ENCODE measurements at places on chromosomes 5 and 9.

- peak; percentile 16 for DNase-seq
Measured at GRCh38 chr9:95124582-95125367, 192.7 kb downstream of the FANCC start.

DNA sequence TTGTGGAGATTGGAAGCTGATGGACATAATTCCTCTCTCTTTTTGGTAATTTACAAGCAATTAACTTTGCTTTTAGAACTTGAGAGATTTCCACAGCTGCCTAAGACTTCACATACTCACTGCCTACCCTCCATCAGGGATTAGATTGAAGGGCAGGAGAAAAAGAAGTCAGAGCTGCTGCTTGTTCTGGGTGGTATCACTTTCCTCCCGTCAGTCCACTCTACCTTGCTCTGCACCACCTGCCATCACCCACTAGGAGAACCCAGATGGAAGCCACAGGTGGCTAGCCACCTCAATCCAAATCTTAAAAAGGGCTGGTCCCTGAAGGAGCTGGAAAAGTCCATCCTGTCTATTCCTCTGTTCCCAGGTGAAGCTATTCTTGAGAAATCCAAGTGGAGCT, 10.5 kb downstream of the IRF1 start:
- DNase-seq, result no peak

GRCh38 chr9:22005702-22006606, 3.2 kb downstream of the CDKN2B start:
- peak; percentile 25 for DNase-seq

- DNase-seq, result peak; percentile 74
Measured at GRCh38 chr9:15837079-15837679, 284.3 kb downstream of the CCDC171 start.

DNA sequence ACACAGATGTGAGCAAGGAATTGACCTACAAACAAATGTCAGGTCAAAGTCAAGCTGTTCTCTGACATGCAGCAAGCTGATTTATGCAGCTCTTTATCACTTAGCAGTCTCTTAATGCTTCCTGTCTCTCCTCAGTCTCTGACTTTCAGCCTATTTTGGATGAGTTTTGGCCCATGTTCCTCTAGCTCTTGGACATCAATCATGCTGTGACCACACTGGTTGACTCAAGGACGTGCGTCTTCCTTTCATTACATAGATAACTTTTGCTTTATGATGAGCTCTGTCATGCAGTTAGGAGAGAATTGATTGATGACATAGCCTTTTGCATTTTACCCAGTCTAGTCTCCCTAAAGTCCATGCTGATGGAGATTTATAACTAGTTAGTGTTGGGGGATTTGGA, 9.4 kb upstream of the REEP5 start:
- no peak for DNase-seq

DNA sequence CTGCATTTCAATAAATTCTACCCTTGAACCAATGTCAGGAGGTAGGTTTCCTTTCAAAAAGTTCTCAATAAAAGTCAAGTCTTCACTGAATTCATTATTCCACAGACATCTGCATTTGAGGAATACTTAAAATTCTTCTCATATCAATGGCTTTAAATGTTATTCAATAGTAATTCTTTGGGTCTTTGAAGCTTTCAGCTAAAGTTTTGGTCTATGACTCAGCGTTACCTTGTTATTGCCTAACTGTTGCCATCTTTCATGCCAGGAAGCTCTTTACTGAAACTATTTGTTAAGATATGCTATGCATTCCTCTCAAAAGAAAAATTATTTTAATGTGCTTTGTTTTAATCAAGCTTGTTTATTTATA, 170.5 kb downstream of the NNT start:
- DNase-seq, result no peak

- DNase-seq, result no peak
Measured at GRCh38 chr5:159805021-159805420, 111.3 kb upstream of the ADRA1B start.

GRCh38 chr5:156913719-156914370, 49.2 kb downstream of the TIMD4 start:
- no peak for DNase-seq

DNA sequence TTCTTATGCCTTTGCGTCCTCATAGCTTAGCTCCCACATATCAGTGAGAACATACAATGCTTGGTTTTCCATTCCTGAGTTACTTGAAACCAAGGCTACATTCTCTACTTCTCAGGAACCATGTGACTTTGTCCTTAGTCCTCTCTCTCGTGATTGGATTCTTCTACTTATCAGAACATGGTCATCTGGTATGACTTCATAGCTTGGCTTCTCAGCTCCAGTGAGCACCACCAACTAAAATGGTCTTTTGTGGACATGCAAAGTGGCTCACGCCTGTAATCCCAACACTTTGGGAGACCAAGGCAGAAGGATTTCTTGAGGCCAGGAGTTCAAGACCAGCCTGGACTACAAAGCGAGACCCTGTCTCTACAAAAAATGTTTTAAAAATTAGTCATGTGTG, 81.2 kb upstream of the NIPBL start:
- no peak for DNase-seq

GRCh38 chr5:135246923-135247795, 151.9 kb downstream of the MACROH2A1 start:
- DNase-seq, result peak; percentile 90

DNA sequence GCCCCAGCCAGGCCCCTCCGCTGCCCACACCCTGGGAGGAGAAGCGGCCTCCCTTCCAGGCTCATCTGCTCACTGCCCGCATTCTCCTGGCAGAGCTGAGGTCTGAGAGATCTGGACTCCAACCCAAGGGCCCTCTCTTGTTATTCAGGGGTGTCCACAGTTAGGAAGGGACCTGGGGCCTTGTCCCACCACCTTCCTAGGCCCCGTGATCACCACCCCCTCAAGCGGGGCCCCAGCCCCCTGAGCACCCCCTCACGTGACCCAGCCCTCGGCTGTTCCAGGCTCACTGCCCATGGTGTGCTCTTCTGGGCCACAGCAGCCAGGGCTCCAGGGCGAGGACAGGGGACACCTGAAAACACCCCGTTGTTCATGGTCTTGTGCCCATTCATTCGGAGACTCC, 48.7 kb downstream of the NEURL1B start:
- no peak for DNase-seq

GRCh38 chr9:4866239-4866969, 73.7 kb downstream of the RCL1 start:
- peak; percentile 10 for DNase-seq

GRCh38 chr9:99040911-99041582, 63.9 kb upstream of the TGFBR1 start:
- no peak for DNase-seq

- DNase-seq, result no peak
Measured at GRCh38 chr5:155619688-155620087, 606.1 kb downstream of the KIF4B start.

DNA sequence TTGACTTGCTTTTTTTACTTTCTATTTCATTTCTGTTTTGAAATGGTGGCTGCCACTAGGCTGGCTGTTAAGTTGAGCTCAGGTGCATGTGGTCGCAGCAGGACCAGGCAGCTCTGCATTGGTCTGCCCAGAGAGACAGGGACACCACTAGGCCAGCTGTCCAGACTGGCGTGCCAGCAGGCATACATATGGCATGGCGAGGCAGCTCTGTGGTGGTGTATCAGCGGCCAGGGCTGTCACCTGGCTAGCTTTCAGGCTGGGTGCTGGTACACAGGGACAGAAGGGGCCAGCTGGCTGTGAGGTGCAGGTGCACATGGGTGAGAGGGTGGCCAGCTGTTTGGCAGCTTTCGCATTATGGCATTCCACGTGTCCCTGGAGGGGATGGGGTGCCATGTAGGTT, 654.0 kb upstream of the ACO1 start:
- DNase-seq, result no peak

GRCh38 chr9:81724242-81724889, 35.0 kb upstream of the TLE1 start:
- peak; percentile 34 for DNase-seq

DNA sequence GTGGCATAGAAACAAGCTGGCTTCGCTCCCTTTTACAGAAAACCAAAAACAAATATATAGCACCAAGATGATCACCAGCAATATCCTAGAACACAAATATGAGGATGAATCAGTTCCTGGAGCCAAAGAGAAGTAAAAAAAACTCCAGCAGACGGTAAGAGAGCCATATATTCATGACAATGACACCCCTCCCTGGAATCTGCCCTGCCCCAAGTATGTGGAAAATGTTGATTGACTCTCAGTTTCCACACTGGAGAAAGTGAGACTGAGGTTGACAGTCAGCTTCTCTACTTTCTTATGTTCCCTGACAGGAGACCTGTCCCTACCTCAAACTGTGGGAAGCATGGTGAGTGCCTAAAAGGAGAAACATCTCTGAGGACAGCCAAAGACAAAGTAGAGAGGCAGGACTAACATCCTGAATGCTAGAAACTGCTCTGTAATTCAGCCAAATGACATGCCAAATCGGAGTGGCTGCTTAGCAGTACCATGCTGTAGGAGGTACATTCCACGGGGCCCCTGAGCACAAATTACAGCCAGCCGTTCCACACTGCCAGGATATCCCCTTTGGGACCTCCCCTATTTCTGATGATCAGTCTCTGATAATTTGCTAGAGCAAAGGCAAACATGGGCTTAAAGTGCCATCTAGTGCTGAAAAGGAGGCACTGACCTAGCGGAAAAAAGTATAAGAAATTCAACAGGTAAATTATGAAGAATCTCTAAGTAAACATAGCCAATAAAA, 424.0 kb upstream of the RGMB start:
- DNase-seq, result peak; percentile 60

Measured in dermis blood vessel endothelial cell (primary cell).